NCI-H226 (cell line): ENCODE measurements at places on chromosomes 5 and 9.

GRCh38 chr5:95620870-95621838, 1.3 kb downstream of the GPR150 start:
- DNase-seq: no peak

DNA sequence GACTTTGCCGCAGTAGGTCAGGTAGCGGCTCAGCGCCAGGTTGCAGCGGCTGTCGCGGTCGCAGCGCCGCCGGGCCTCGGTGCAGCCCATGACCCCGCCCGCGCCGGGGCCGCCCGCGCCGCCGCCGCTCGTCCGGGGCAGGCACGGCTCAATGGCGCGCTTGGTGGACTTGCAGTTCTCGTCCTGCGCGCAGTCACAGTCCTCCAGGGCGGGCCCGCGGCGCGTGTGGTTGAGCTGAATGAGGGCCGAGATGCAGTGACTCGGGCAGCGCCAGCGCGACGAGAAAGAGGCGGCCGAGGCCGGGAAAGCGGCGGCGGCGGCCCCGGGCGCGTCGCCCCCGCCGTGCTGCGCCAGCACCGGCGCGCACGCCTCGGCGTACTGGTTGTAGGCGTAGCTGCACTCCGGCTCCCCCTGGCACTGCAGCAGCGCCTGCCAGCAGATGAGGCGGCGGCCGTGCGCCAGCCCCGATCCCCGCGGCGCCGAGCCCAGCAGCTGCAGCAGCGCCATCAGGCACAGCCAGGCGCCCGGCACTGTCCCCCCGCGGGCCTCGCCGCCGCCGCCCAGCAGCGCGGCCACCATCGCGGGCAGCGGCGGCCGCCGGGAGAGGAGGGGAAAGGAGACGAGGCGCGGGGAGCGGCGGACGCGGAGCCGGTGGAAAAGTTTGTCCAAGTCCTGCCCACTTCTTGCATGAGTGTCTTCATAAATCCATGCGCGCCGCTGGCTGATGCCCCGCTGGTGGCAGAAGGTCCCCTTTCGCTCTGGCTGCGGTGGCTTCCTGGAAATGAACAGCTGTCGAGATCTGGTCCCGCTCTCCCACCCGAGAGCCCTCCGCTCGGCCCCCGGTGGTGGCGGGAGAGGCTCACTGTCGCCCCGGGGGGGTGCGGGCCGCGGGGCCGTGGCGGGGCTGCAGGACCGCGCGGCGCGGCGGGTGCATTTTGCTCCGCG, 833 bp downstream of the GAS1 start:
- peak; percentile 72 for DNase-seq

DNA sequence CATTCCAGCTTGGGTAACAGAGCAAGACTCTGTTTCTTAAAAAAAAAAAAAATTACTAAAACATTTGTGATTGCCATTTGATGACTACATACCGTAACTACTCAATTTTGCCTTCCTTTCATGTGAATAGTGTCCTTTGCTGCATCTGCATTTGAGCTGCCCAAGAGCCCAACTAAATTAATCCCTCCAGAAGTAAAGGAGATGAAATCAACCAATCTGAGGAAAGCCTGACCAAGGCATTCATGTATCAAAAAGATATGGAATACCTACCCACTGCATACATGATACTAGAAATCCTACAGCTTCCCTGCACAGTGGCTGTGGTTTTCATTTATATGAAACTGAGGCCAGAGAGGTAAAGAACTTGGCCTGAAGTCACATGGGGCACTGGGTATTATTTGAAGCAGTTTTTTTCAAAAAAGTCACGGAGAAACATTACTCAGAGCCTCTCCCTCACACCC, 177.5 kb downstream of the AOPEP start:
- DNase-seq: no peak

DNA sequence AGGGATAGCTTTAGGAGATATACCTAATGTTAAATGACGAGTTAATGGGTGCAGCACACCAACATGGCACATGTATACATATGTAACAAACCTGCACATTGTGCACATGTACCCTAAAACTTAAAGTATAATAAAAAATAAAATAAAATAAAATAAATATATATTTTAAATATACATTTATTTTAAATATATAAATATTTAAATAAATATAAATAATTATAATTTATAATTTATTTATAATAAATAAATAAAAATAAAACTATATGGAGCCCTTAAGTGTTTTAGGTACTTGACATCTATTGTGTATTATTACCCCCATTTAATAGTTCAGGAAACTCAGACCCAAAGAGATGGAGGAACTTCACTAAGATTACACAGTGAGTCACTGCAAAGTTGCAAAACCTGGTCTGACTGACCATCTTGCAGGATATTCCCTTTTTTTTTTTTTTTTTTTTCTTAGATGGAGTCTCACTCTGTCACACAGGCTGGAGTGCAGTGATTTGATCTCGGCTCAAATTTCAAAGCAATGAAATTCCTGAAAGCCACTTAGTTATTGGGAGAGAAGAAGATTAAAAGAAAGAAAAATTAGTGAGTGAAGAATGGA, 5.8 kb upstream of the C5orf52 start:
- peak; percentile 76 for DNase-seq

GRCh38 chr9:93365427-93366118, 85.9 kb upstream of the FAM120A start:
- DNase-seq: no peak

DNA sequence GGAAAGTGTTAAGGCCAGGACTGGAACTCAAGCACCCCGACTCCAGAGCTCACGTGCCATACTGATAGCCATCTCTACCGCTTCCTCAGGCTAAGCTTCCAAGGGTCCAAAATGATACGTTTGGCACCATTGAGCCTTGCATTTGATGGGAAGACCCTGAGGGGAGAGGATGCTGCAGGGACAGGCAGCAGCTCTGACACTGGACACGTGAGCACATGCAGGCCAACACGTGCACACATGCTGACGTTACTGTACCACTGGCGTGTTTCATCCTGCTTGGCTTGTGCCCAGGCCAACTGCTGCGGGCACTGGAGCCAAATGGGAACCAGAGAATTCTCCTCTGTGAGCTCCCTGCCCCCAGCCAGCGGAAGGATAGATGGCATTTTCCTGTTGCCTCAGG, 5.2 kb downstream of the FAT2 start:
- no peak for DNase-seq
